COLO829 (cell line): ENCODE measurements at places on chromosomes 16 and 17.
A peak's percentile ranks its signal among the peaks of the same experiment; 100 is the strongest.

GRCh38 chr17:56699186-56699894 is 105.8 kb downstream of the NOG start:
- DNase-seq: peak; percentile 56

DNA sequence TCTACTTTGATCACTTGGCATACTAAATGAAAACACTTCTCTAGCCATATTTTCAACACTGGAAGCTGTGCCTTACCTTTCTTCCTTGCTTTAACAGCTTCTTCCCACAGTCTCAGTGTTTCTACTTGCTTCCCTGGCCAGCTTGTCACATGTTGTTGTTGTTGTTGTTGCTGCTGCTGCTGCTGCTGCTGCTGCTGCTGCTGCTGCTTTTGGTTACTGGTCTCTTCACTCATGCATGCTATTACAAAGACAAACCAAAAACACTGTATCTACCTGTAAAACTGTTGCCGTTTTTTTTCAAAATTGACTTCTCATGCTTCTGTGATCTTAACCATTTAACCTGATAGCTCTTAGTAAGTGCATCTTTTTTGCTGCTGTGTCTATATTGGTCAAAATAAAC is 9.0 kb downstream of the VEZF1 start:
- DNase-seq: no peak

DNA sequence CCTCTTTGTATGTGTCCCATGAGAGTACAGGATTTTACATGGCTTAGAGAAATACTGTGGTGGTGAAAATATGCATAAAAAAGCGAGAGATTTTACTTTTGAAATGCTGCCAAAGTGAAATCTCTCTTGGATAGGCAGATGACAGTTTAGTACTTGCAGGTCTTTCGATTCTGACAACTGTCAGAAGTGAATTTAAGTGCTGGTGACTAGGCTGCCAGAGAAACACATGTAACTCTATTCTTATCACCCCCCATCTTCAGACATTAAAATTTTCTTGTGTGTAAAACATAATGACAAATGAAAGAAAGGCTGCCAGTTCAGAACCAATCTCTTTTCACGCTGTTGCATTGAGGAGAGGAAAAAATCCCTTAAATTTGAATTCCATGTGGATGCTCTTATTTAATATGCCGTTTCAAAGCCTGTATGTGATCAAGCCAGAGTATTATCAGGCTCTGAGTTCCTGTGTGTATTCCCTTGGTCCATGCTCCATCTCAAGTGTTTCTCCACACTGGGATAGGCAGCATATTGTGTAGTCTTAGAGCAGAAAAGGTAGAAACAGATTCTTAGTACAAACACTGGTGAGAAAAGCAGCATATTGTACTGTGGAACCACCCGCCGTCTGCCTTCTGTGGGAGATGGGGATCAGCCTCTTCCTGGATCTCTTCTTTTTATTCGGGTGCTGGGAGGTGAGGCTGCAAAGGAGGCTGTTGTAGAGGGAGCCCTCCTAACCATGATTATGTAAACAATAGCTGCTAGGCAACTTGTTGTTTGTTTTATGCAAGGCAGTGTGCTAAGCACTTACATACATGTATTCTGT is 291.3 kb downstream of the WWOX start:
- no peak for DNase-seq

DNA sequence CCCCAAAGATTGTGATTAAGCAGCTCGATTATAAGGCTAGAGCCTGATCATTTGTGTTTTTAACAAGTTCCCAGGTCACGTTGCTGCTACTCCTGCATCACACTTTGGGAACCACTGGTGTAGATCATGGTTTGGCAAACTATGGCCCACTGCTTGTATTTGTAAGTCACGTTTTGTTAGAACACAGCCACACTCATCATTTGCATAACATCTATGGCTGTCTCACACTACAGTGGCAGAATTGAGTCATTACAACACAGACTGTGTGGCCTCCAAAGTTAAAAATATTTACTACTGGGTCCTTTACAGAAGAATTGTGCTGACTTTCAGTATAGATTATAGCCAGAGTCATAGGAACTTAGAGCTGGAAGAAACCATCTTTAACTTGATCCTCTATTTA is 515.3 kb upstream of the PSMD7 start:
- DNase-seq: no peak

GRCh38 chr17:33519692-33520091 is 226.6 kb upstream of the ASIC2 start:
- no peak for DNase-seq

GRCh38 chr16:89600427-89600826 is 13.0 kb upstream of the DPEP1 start:
- DNase-seq: no peak

GRCh38 chr17:3915995-3916696 is at the start of gene P2RX1:
P2RX1 (minus strand) TSS chr17:3916465; CDS start chr17:3916225, 240 bp downstream.
- DNase-seq: no peak

- no peak for DNase-seq
Measured at GRCh38 chr17:18977646-18978045, 25.7 kb downstream of the SLC5A10 start.

DNA sequence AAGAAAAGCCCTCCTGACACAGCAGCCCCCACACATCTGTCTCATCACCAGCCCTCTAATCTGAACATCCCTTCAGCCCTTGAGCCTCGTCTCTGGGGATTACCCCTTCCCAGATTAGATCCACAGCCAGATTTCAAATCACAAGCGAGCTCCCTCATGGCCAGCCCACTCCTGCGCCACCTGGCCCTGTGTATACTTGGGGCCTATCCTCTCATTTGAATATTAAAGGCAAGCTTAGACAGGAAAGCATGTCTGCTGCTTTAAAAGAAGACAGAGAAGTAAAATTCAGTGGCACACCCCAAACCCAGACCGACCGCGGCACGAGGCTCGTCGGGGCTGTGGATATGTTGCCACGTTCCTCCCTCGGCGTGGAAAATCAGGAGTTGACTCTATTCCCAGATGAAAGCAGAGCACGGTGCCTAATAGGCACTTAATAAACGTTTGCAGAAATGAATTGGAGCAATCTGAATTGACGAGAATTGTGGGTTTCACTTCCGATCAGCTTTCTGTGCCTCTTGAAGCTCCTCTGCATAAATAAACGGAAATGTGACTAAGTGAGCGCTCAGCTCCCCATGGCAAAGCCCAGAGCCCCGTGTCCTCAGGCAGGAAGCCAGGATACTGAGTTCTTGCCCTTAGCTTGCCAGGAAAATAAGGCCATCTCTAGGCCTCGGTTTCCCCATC is 108.0 kb downstream of the CCDC182 start:
- no peak for DNase-seq

GRCh38 chr16:85385463-85386331 is 227.4 kb upstream of the GSE1 start:
- no peak for DNase-seq

- DNase-seq: no peak
Measured at GRCh38 chr17:10111907-10112452, 86.4 kb downstream of the GAS7 start.

DNA sequence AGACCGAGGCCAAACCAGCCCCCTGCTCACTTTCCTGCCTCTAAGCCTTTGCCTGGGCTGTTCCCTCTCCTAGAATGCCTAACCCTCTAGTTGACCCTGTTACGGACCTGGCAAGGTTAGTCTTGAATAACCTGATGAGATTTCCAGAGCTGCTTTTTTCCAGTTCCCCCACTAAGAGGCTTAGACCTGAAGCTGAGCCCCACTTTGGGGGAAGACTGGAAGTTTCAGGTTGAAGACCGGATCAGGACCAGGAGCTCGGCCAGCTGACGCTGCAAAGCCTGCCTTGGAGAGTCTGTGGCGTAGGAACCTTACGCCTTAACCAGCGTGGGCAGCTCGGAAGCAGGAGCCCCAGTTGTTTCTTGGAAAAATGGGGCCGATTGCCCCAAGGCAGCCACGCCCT is 129.8 kb downstream of the OR1D5 start:
- no peak for DNase-seq

GRCh38 chr16:56048425-56049105 is 142.7 kb upstream of the GNAO1 start:
- DNase-seq: no peak

DNA sequence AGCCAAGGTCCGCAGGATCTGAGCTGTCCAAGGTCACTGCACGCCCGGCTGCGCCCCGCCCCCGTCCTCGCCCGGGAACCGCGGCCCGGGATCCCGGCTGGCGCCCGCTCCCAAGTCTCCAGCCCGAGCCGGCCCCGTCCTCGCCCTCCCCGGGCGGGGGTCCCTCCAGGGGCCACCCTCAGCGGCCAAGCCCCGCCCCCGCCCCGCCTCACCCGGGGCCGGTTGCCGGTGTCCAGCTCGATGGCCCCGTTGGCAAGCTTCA is 216 bp downstream of the VPS9D1 start:
- DNase-seq: no peak

DNA sequence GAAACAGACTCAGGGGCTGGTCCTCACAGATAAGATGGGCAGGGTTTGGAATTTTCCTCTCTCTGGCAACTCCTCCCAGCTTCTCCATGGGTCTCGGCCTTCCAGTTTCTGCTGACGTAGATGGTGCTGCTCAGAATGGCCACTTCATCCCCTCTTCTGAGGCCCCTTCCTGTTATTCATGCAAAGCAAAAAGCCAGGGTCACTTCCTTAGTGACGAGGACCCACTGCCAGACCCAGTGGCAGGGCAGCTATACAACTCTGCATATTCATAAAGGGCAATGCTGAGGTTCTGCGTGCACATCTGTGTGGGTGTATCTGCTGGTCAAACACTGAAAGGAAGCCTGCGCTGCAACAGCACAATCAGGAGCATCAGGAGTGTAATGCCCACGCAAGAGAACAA is 108.8 kb downstream of the WSCD1 start:
- no peak for DNase-seq

GRCh38 chr16:55488306-55488705 is 9.3 kb downstream of the MMP2 start:
- DNase-seq: no peak

GRCh38 chr16:84370723-84371552 is 2.6 kb downstream of the ATP2C2 start:
- no peak for DNase-seq

GRCh38 chr17:75109046-75109406 is 743 bp upstream of the ARMC7 start:
- DNase-seq: no peak

GRCh38 chr17:71168053-71168741 is 952.6 kb upstream of the SOX9 start:
- DNase-seq: no peak

DNA sequence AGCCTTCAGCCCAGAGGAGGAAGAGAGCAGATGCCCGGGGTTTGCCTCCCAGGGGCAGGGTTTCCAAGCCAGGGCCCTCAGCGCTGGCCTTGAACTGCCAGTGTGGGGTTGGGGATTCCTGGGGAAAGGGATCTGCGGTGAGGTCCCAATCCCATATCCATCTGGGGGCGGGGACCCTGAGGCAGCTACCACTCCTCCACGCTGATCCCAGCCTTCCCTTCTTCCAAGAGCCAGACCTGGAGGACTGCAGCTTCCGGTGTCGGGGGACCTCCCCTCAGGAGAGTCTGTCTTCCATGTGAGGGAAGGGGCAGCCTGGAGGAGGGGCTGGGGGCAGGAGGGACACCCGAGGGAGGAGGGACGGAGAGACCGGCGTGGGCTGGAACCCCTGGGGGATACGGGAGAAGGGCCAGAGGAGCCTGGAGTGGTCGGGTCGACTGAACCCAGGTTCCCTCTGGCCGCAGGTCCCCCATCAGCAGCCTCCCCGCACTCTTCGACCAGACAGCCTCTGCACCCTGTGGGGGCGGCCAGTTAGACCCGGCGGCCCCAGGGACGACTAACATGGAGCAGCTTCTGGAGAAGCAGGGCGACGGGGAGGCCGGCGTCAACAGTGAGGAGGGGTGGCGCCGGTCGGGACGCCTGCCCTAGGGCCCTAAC is 10.7 kb upstream of the CISD3 start:
- no peak for DNase-seq

- DNase-seq: no peak
Measured at GRCh38 chr17:51674579-51675255, 414.4 kb downstream of the UTP18 start.

DNA sequence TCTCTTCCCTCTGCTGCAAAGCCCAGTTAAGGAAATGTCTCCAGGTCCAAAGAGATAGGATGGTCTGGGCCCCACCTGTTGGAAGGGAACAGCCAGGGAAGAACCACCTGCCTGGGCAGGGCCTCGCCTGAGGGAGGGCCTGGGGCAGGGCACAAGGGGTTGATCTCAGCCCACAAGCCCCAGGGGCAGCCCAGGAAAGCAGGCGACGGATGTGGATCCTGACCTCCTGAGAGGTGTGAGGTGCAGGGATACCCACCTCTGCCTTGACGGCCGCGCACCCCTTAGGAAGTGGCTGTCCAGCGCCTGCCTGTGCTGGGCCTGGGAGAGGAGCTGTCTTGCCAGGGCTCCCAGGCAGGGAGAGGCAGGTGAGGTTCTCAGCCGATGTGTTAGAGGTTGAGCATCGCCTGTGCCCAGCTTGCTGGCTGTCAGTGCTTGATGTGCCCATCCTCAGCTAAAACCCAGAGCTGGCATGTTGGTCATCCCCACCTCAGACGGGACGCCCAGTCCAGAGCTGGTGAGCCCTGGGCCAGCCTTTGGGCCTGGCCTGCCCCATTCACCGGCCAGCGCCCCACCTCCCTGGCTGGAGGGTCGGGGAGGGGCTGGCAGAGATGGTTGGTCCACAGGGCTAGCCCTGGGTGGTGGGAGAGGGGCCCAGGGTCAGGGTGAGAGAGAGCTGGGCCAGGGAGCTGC is 434 bp downstream of the CEMP1 start:
- DNase-seq: no peak

GRCh38 chr17:4782652-4783051 is 3.5 kb downstream of the VMO1 start:
- DNase-seq: no peak

GRCh38 chr17:45228763-45229539 is 7.3 kb downstream of the FMNL1 start:
- no peak for DNase-seq

- DNase-seq: no peak
Measured at GRCh38 chr17:15464231-15464985, 3.0 kb downstream of the CDRT4 start.

DNA sequence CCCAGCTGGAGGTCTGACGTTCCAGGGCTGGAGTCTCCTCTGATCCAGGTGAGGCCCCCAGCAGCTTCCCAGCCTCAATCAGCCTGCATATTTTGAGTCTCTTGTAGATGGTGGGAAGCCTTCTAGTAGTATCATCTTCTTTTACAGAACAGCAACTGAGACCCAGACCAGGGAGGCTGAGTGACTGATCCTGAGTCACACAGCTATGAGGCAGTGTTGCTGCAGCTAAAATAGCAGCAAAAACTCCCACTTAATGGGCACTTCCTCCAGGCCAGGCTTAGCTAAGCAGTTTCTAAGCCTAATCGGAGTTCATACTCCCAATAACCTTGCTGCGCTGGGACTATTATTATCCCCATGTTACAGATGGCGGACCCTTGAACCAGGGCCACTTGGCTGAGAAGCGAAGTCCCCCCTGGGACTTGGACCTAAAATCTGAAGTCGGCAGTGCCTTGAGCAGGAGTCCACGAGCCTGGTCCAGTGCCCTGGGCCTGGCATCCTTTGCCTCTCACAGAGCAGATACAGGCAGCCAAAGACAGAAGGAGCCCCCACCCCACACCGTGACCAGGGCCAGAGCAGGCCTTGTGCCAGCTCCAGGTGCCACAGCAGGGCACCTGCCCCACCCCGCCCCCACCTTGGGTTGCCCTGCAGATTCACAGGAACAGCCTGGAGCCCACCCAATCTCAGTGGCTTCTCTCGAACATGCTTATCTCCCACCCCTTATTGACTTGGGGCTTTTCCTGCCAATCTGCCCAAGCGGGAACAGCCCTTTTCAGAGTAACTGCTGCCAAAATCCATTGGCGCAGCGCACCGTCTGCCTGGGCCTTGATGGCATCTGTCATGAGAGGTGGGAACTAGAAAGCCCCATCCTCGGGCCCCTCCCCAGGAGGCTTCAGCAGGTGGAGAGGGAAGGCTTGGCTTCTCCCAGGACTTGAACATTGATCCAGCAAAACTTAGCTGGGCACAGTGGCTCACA is 65.1 kb downstream of the SOCS1 start:
- no peak for DNase-seq
